CD8-positive, alpha-beta T cell (primary cell): ENCODE measurements at places on chromosomes 13 and 19.

GRCh38 chr19:23802290-23802689, 43.6 kb upstream of the ZNF681 start:
- no peak for DNase-seq

DNA sequence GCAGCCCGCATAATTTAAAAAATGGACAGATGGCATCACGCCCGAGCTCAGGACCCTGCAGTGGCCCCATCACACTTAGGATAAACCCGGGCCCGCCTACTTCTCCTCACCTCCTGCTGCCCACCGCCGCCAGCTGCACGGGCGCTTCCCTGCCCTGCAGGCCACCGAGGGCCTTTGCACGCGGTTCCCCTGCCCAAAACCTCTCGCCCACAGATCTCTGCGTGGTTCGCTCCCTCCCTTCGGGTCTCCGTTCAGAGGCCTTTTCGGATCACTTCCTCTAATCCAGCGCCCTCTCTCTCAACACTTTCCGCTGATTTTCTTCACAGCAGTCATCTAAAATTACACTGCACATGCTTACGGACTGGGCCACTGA, 1.8 kb downstream of the SHISA7 start:
- no peak for DNase-seq

DNA sequence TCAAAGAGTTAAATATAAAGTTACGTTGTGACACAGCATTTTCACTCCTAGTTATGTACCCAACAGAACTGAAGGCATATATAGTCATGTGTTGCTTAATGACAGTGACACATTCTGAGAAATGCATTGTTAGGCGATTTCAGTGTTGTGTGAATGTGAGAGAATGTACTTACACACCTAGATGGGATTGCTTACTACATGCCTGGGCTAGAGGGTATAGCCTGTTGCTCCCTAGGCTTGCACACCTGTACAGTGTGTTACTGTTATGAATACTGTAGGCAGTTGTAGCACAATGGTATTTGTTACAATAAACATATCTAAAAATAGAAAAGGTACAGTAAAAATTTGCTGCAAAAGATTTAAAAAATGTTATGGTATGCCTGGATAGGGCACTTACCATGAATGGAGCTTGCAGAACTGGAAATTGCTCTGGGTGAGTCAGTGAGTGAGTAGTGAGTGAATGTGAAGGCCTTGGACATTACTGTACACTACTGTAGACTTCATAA, 89.2 kb downstream of the DHRS12 start:
- no peak for DNase-seq

DNA sequence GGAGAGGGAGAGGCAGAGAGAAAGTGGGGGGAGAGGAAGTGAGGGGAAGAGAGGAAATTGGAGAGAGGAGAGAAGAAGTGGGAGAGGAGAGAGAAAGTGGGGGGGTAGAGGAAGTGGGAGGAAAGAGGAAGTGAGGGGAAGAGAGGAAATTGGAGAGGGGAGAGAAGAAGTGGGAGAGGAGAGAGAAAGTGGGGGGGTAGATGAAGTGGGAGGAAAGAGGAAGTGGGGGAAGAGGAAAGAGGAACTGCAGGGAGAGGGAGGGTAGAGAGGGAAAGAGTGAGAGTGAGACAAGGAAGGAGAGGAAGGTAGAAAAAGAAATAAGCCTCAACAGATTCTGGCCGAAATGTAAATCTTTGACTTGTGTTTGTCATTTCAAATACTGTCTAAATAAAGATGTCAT, 146.6 kb downstream of the KLF12 start:
- no peak for DNase-seq

DNA sequence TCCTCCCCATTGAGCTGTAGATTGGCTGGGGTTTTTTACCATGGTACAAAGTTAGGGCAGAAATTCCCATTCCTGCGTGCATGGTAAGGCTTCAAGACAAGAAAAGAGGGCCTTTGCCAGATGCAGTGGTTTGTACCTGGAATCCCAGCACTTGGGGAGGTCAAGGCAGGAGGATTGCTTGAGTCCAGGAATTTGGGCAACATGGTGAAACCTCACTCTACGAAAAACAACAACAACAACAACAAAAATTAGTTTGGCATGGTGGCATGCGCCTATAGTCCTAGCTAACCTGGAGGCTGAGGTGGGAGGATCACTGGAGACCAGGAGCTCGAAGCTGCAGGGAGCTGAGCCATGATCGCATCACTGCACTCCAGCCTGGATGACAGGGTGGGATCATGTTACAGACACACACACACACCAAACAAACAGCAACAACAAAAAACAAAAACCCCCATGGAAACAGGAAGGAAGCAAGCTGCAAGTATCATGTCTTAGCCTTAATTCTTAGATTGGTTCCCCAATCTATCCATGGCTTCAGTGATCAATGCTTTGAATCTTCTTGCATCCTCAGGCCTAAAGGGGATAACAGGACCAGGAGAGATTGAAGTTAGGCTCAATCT, 5.5 kb upstream of the WTIP start:
- DNase-seq = no peak

DNA sequence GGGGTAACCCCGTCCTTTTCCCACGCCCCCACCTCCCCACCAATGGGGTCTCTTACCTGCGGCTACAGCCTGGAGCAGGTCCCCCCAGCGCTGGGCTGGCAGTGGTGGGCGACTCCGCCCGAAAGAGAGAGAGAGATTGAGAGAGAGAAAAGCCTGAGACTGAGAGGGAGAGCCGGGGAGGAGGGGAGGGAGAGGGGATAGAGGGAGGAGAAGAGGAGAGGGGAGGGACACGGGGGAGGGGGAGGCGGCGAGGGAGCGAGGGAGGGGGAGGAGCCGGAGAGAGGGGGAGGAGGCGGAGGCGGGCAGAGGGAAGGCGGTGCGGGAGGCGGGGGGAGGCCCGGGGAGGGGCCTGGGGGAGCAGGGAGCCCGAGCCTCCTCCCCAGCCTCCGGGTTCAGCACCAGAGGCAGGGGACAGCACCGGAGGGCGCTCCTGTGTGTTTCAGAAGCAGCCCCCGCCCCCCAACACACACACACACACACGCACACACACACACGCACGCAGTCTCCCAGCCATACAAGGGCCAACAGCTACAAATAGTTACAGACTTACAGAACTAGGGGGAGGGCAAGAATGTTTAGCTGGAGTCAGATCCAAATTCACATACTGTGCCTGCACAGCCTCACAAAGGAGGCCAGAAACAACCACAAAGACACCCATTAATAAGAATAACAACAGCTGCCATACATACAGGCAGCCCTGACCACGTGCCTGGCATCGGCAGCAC, at the start of gene SLC8A2:
Gene SLC8A2 (minus strand): TSS at position 161 of the 725 bp plus-strand sequence. CDS start 5,490 bp downstream, outside the sequence.
- peak; percentile 57 for DNase-seq

- DNase-seq = no peak
Measured at GRCh38 chr19:38183251-38183897, 40.6 kb downstream of the DPF1 start.

- no peak for DNase-seq
Measured at GRCh38 chr13:24146961-24147569, 13.5 kb upstream of the SPATA13 start.

DNA sequence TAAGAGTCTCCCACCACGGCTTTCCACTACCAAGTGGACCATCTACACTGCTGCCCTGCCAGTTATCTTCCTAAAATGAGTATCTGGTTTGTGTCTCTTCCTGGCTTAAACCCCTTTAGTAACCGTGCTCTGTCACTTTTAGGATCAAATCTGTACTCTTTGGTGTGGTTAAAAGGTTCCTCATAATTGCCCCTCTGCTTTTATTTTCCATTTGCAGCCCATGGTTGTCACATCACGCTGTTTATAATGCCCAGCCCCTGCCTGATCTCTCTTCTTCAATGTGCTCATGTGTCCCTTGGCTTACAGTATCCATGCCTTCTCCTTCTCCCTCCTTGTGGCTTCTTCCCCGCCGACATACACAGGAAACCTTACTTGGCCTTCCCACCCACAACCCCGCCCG, 100.1 kb downstream of the DGKH start:
- no peak for DNase-seq

DNA sequence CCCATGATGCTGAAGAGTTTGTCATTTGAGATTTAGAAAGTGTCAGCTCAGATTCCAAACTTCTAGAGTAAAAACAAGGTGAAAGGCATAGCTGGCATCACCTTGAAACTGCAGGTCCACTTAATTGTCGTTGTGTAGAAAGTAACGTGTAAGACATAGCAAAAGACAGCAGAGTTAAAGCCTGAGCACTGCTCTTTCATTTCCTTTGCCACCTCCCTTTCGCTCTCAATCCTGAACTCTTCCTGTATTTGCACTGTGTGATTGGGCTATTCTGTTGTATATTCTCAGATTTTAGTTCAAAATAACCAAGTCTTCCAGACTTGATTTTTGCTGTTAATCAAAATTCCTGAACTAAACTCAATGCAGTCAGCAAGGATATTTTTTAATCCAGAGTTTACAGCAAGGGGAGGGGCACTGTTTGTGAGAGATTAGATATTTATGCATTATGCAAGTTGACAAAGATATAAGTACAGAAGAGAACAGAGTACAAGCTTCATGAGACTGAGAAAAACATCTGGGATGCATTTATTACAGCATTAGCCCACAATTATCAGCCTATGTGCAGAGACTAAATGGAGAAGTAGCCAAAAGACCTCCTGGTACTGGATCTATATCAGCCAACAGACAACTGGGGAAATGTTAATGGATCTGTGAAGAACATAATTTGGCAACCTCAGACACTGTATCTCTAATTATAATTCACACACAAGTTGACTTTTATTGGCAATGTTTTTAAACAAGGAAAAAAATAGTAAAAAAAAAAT, 328.6 kb downstream of the SUCLA2 start:
- DNase-seq = no peak

DNA sequence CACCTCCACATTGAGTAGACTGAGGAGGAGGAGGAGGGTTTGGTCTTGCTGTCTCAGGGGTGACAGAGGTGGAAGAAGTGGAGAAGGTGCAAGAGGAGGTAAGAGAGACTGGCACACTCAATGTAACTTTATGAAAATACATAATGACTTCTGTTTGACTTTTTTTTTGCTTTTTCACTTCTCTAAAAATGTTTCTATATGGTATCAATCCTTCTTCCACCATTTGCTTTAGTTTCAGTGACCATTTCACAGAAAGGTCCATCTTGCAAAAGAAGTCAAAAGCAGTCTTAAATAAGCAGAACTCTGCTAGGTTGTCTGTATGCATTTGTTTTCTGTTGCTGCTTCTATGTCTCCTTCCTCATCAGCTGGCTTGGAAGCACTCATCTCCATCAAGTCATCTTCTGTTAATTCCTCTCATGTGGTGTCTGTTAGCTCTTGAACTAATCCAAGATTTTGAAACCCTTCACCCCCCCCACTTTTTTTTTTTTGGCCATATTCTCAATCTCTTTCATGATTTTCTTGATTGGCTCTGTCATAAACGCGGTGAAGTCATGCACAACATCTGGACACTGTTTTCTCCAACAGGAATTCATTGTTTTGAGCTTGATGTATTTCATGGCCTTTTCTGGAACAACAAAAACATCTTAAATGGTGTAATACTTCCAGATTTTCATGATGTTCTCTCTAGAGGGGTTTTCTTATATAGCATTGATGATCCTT, 80.8 kb downstream of the KL start:
- no peak for DNase-seq

- DNase-seq = no peak
Measured at GRCh38 chr13:76837801-76838200, 48.4 kb downstream of the KCTD12 start.

GRCh38 chr19:7914099-7914498, 531 bp upstream of the TGFBR3L start:
- DNase-seq = no peak

- no peak for DNase-seq
Measured at GRCh38 chr19:10096615-10096963, 5.9 kb downstream of the ANGPTL6 start.

DNA sequence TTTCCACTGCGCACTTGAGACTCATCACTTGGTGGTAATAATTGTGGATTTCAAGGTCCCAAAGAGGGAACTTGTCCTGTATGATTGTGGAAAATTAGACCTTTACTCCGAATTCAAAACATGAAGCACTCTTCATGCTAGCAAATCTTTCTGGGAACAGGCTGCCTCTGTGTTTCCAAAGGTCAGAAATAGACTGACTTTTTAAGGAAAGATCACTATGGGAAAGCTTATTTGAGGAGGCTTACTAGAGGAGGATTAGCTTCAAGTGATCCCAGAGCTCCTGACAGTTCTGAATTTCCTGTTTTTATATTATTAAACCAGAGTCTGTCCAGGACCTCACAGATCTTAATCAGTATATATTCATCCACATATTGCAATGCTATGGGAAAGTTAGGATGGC, 5.5 kb downstream of the WDFY2 start:
- no peak for DNase-seq
